Activated T-helper 2 cell treated with anti-CD3 and anti-CD28 coated beads, Interferon-gamma antibody, Interleukin-2, Interleukin-4, amounts not matched to agents 10 μg/mL and 5 μg/mL and 100 μg/mL, durations not matched to agents 14 hours and 24 hours and 36 hours (primary cell): ENCODE measurements at places on chromosomes 11 and 22. TPM values are rescaled to one million over a fixed set of nuclear protein-coding genes. Genes with fewer than 3 reads are reported as not detected.

GRCh38 chr22:50621356-50621880 is 6.5 kb downstream of the ARSA start:
- no peaks in the 10 kb centered on the region for H3K36me3 ChIP-seq
- peak overlapping the region; percentile 81 for H3K4me3 ChIP-seq
- H3K4me1 ChIP-seq: peaks cover 33% of the 10 kb centered on the region
- no peaks in the 10 kb centered on the region for H3K27me3 ChIP-seq
- H3K27ac ChIP-seq: peak overlapping the region; percentile 96

DNA sequence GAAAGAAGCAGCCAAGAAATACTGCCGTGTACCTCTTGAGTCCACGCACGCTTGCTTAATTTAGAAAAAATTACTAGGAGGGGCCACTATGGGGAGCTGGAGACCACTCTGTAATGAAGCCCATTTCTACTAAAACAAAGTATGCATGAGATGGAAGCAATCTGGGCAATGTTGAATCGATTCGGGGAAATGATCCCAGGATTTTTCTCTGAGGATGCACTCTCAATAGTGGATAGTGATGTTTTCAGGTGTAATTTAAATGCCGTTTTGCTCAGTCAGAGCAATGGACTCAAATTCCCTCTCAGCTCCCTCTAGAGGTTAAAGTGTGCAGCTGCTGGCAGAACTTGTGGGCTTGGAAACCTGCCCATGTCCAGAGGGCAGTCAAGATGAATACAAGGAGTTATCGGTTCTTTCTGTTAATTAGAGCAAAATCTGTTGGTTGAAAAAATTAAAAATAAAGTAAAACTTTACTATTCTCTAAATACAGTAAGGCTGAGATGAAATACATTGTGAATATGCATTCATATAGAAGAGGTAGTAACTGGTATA is 64.1 kb downstream of the ME3 start:
- no peaks in the 10 kb centered on the region for H3K36me3 ChIP-seq
- H3K27ac ChIP-seq: no peak overlapping the region
- no peaks in the 10 kb centered on the region for H3K27me3 ChIP-seq

LUZP2 gene
- not detected in 2 replicates for total RNA-seq

GLB1L2 gene
- 3.1 and 4.3 TPM in 2 replicates for total RNA-seq

GRCh38 chr11:34806875-34807274 is 109.3 kb downstream of the APIP start:
- peaks cover 38% of the 10 kb centered on the region for H3K27me3 ChIP-seq
- no peak overlapping the region for H3K27ac ChIP-seq
- no peak overlapping the region for H3K4me3 ChIP-seq
- H3K4me1 ChIP-seq: peaks cover 14% of the 10 kb centered on the region
- H3K36me3 ChIP-seq: peaks cover 7% of the 10 kb centered on the region
- no peak for DNase-seq

DNA sequence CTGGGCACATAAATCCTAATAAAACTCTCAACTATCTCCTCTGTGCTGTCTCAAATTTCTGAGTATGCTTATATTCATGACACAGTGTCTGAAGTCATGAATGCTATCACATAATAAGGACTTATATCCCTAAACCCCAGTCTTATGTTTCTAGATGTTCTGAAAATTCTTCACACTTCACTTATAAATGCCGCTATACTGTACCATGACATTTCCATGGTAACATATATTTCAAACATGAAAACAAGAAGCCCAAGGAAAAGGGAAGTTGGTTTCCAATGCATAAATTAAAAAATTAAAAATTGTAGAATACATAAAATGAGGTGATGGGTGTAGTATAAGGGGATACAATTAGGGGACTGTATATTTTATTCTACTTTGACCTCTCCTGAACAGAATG is 11.7 kb downstream of the GVQW3 start:
- no peak for DNase-seq
- no peaks in the 10 kb centered on the region for H3K4me1 ChIP-seq
- no peaks in the 10 kb centered on the region for H3K27me3 ChIP-seq
- no peaks in the 10 kb centered on the region for H3K36me3 ChIP-seq
- no peak overlapping the region for H3K4me3 ChIP-seq
- H3K27ac ChIP-seq: no peak overlapping the region

GRCh38 chr11:19573666-19574065 is 139.0 kb upstream of the NAV2 start:
- no peak overlapping the region for H3K27ac ChIP-seq
- no peak overlapping the region for H3K4me3 ChIP-seq
- no peaks in the 10 kb centered on the region for H3K4me1 ChIP-seq
- no peaks in the 10 kb centered on the region for H3K36me3 ChIP-seq
- DNase-seq: no peak
